ENCODE measurements at places on chromosomes 6 and 20.

DNA sequence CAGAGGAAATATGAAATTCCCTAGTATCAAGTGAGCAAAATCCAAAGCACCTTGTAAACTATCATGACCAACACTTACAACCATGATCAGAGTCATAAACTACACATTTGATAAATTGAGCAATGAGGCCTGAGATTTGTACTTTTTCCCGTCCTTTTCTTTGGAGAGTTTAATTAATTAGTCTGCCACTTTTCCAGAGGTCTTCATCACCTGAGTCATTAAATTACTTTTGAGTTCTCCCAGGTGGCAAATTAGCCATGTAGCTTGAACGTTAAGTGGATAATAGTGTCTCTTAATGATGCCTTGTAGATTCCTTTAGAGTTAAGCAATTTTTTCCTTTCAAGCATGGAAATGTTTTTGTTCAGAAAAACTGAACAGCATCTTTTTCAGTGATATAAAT, 75.6 kb downstream of the RNF217 start:
- no peak for DNase-seq

GRCh38 chr20:50790651-50791277, 4.1 kb upstream of the BCAS4 start:
- DNase-seq, result peak; percentile 70

DNA sequence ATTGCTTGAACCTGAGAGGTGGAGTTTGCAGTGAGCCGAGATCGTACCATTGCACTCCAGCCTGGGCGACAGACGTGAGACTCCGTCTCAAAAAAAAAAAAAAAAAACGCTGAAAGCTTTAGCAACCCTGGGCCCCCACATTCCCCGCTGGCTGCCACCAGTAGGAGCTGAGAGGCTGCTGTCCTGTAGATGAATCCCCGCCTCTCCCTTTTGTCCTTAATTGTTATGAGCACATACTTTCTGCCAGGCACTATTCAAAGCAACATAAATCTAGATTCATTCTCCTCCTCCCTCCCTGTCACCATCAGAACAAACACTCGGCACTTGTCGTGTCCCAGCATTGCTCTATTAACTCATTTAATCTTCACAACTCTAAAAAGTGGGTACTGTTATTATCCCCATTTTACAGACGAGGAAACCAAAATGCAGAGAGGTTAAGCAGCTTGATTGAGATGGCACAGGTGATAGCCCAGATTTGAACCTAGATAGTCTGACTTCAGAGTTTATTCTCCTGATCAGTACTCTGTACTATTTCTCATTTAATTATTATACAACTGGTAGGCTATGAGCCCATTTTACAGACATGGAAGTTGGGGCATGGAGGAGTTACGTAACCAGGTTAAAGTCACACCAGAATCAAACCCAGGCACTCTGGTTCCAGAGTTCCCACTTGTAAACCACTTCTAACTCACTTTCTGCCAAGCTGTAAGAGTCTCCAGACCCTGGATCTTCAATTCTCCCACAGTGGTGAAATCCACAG, 97.4 kb downstream of the EYA2 start:
- DNase-seq, result no peak

- DNase-seq, result no peak
Observed at GRCh38 chr20:2386516-2387179, 5.9 kb downstream of the TGM6 start.

GRCh38 chr6:169048865-169049205, 204.8 kb downstream of the THBS2 start:
- no peak for DNase-seq

Data from stimulated activated CD8-positive, alpha-beta memory T cell treated with anti-CD3 and anti-CD28 coated beads, Interleukin-4, amount 100 ng/mL, for 1 hour (primary cell).